ENCODE measurements at places on chromosomes 2 and 18.
A peak's percentile ranks its signal among the peaks of the same experiment; 100 is the strongest.

DNA sequence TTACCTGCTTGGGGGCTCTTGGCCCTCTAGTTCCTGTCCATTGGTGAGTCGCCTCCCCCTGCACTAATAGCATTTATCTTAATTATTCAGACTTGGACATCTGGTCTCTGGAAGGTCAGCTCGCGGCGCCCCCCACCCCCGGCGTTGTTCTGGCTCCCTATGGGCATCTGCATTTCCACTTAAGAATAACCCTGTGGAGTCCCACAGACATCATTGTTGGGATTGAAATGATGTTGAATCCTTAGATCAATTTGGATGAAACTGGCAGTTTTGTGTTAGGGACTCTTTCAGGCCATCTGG, 313.8 kb upstream of the HS6ST1 start:
- no peak overlapping the region for H3K27ac ChIP-seq
- no peaks in the 10 kb centered on the region for H3K36me3 ChIP-seq
- H3K4me1 ChIP-seq: no peaks in the 10 kb centered on the region
- H3K27me3 ChIP-seq: no peaks in the 10 kb centered on the region
- H3K4me3 ChIP-seq: no peak overlapping the region

- no peak for DNase-seq
- H3K4me1 ChIP-seq: no peaks in the 10 kb centered on the region
- H3K36me3 ChIP-seq: no peaks in the 10 kb centered on the region
- H3K4me3 ChIP-seq: no peak overlapping the region
Measured at GRCh38 chr2:63007813-63008458, 42.7 kb upstream of the OTX1 start.

GRCh38 chr2:88818381-88818780, 126.9 kb downstream of the RPIA start:
- no peak for DNase-seq
- H3K36me3 ChIP-seq: no peaks in the 10 kb centered on the region
- peaks cover 4% of the 10 kb centered on the region for H3K27me3 ChIP-seq
- H3K27ac ChIP-seq: no peak overlapping the region
- no peaks in the 10 kb centered on the region for H3K4me1 ChIP-seq

GRCh38 chr18:35609236-35609635, 27.7 kb downstream of the GALNT1 start:
- H3K4me3 ChIP-seq: no peak overlapping the region
- no peaks in the 10 kb centered on the region for H3K27me3 ChIP-seq
- no peak overlapping the region for H3K27ac ChIP-seq
- H3K36me3 ChIP-seq: no peaks in the 10 kb centered on the region
- no peaks in the 10 kb centered on the region for H3K4me1 ChIP-seq

GRCh38 chr18:45690975-45691815, 32.8 kb upstream of the SLC14A1 start:
- H3K27ac ChIP-seq: no peak overlapping the region
- DNase-seq: peak; percentile 38
- H3K4me3 ChIP-seq: no peak overlapping the region
- H3K27me3 ChIP-seq: peaks cover 3% of the 10 kb centered on the region
- peaks cover 46% of the 10 kb centered on the region for H3K4me1 ChIP-seq
- no peaks in the 10 kb centered on the region for H3K36me3 ChIP-seq
